Right cardiac atrium (tissue), 5 donors: ENCODE measurements at places on chromosomes 6 and 20. TPM values are rescaled to one million over a fixed set of nuclear protein-coding genes. Genes with fewer than 3 reads are reported as not detected.

TMEM74B gene
- polyA plus RNA-seq, result 7.8 TPM

- no peak for DNase-seq
Measured at GRCh38 chr6:94478133-94479005, 1059.0 kb upstream of the EPHA7 start.

DNA sequence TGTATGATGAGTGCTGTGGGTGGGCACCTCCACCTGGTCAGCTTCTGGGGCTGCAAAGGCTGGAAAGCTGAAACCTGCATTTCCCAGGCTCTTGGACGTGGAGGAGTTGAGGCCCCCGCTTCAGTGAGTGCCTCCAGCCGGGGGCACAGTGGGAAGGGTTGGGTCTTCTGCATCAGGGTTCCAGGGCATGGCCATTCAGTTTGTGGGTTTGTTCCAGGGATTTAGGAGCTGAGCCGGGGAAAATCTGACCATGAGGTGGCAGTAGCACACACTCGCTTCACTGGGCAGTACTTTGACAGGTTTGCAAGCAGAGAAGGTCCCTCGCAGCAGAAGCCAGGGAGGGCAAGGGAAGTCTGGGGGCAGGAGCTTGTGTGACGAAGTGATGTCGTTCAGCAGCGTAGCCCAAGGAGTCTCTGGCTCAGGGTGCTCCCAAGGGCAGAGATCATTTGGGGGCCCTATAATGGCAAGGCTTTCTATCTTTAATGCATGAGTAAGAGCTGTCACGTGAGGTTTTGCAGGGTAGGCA is 69.5 kb upstream of the SULF2 start:
- DNase-seq, result no peak

TTLL9 gene
- polyA plus RNA-seq, result 0.14 TPM

DNA sequence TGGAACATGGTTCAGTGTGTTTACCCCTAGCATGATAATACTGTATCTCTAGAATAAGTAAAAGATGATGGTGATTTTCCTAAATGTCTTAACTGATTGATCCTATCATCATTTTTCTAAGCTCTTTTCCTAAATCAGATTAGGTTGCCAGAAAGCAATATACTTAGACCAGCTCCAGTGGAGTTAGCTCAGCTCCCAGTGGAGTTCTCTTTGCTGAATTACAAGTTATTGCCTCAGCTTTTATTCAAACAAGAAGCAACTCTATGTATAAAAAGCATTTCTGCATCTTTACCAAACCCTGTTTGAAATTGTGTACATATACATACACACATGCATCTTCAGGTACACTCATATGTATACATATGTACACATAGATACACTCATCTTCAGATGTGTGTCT is 44.9 kb downstream of the SNX9 start:
- DNase-seq, result no peak

HSP90AB1 gene
- polyA plus RNA-seq, result 586 TPM

DNA sequence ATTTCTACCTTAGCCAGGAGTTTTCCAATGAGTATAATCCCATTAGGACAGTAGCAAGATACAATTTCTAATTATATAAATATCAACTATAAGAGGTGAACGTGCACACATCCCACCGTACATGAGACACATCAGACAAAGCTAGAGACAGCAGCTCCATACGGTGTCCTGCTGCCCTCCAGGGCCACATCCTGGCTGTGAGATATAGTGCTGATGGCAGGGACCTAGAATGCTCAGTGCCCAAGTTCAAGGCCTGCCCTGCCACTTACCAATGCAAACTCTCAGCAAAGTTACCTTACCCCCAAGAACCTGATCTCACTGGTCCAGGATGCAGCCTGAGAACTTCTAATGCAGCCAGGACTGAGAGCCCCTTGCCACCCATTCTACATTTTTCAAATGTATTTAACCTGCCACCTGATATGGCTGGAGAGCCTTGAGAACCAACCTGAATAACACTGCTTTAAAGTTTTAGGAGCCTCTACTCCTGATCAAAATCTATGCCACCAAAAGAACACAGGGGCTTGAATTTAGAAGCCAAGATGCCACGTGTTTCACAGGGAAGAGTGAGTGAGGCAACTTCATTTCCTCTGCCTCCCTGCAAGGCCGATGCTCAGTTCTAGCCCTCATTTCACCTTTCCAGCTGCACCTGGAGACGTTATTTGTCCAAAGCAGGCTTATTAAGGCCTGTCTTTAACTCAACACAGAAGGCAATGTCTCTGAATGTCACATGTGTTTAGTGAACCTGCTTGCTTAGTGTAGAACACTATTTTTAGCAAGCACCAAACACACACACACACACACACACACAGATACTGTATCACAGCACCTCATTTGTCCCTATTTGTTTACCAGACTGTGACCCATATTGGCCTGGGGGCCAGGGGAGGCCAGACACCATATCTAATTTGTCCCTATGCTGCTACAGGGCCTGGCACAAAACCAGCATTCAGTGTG is 6.1 kb downstream of the NFATC2 start:
- no peak for DNase-seq

RNF114 gene
- 42.8 TPM for polyA plus RNA-seq

CCM2L gene
- polyA plus RNA-seq, result 10.3 TPM

GRCh38 chr6:5012519-5012918 is 8.7 kb upstream of the RPP40 start:
- DNase-seq, result no peak

DTNBP1 gene
- polyA plus RNA-seq, result 17.2 TPM

- no peak for DNase-seq
Measured at GRCh38 chr6:76770281-76770680, 693.0 kb downstream of the HTR1B start.

DNA sequence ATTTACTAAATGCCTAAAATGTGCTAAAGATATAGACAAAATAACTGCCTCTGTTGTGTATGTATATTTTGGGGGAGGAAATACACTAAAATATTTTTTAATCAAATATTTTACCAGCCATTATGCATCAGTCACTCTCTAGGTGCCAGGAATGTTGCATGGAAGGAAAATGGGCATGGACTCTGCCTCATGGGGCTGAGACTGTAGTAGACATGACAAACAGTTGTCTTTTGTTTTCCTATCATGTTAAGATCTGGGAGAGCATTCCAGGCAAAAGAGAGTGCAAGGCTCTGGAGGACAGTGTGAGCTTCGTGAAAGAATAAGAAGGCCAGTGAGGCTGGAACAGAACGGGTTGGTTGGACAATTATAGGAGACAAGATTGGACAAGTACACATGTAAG is 26.5 kb downstream of the HLA-DOB start:
- DNase-seq, result no peak

DNA sequence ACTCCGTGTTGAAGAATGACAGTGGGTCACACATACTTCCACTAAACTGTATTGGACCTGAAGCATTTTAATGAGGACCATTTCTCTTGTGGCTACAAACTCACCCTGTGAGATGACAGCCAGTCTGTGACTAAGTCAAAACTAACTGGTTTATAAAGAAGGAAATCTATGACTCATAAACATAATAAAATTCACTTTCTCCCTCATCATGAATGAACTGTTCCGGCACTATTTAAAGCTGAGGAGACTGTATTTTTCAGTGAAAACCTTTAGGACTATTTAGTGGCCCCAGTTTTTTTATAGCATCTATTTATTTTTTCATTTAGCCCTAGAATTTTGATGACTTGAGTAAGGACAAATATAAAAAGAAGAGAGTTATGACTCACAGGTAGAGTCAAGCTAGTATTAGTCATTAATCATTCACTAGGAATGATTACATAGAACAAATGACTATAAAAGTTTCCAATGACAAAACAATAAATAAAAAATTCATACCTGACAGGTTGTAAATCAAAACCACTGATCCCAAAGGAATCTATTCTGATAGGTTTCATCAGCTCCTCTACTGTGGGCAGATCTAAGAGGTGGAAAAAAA is 34.2 kb downstream of the CEP162 start:
- DNase-seq, result no peak

FOXS1 gene
- 3.0 TPM for polyA plus RNA-seq

C6orf118 gene
- not detected for polyA plus RNA-seq

DNA sequence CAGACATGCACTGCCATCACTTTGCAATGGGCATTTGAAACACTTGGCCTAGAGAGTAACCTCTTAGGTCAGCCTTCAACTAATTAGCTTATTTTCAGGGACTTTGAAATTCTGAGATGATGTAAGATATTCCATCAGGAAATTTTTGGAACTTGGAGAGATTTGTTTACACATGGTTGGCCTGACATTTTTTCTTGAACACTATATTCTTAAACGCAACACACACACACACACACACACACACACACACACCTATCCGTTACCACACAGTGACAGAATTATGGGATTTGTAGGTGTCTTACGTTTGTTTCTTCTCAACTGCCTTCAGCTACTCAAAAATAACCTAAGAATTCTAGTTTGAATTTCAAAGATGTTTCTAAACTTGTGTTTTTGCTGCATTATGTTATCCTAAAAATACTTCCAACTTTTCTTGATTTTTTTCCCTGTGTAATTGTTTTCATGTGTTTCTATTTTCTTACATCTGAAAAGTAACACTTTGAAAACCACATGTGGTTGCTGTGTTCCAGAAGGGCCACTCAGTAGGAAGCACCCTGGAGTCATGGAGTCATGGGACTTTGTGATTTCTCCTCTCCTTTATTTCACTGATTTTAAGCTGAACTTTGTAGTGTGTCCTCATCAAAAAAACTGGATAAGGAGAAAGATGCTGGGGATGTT is 31.9 kb downstream of the MARCKS start:
- DNase-seq, result no peak

- no peak for DNase-seq
Measured at GRCh38 chr20:24109008-24109407, 120.4 kb upstream of the GGTLC1 start.

- DNase-seq, result no peak
Measured at GRCh38 chr6:156434795-156435190, 342.4 kb upstream of the ARID1B start.

TP53RK gene
- 6.8 TPM for polyA plus RNA-seq

GSTA3 gene
- not detected for polyA plus RNA-seq
